ENCODE measurements at places on chromosomes 12 and 14. TPM values are rescaled to one million over a fixed set of nuclear protein-coding genes. Genes with fewer than 3 reads are reported as not detected.

Gene PIK3C2G
- total RNA-seq, result not detected

Gene MGP
- total RNA-seq, result 0.25 TPM

Gene CD163L1
- not detected for total RNA-seq

Gene TAS2R46
- total RNA-seq, result 1.6 TPM

Gene REP15
- total RNA-seq, result 1.8 TPM

Gene SLC25A47
- total RNA-seq, result not detected

Gene MYO1H
- total RNA-seq, result not detected

Gene SLC8B1
- total RNA-seq, result 41.9 TPM
